Myocyte (in vitro differentiated cells): ENCODE measurements at places on chromosomes 1 and 21. TPM values are rescaled to one million over a fixed set of nuclear protein-coding genes. Genes with fewer than 3 reads are reported as not detected.

The OLIG2 gene
- not detected in 2 replicates for total RNA-seq

DNA sequence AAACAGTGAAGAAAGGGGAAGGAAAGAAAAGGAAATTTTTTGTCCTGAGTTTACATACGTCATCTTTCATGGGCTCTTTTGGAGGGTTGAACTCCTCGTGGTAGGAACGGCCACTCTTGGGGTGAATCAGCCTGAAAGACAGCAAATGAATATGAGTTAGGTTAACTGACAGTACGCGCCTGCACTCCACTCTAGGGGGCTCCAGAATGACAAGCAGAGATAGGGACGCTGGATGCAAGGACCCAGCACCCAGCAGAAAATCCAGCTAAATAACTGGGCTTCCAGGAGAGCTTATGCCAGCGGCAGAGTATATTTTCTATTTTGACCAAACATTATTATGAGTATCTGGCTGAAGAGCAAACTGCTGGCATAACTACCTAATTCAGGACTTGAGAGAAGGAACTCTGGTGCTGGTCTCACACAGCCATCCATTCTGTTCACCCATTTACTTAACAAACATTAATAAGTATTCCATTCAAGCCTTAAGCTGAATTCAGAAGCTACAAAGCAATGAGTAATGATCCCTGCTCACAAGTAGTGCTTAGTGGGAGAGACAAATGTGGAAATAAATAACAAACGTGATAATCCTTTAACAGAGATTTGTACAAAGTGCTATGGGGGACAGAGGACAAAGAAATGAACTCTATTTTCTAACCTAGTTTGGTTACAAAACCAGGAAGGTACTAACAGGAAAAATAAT, 22.1 kb downstream of the AK2 start:
- no peak for DNase-seq

The FAM229A gene
- total RNA-seq = 4.4 and 5.2 TPM in 2 replicates

The SERPINC1 gene
- not detected in 2 replicates for total RNA-seq
